Suprapubic skin (tissue), 4 donors: ENCODE measurements at places on chromosomes 7 and 10. TPM values are rescaled to one million over a fixed set of nuclear protein-coding genes. Genes with fewer than 3 reads are reported as not detected.
A peak's percentile ranks its signal among the peaks of the same experiment; 100 is the strongest.

DNA sequence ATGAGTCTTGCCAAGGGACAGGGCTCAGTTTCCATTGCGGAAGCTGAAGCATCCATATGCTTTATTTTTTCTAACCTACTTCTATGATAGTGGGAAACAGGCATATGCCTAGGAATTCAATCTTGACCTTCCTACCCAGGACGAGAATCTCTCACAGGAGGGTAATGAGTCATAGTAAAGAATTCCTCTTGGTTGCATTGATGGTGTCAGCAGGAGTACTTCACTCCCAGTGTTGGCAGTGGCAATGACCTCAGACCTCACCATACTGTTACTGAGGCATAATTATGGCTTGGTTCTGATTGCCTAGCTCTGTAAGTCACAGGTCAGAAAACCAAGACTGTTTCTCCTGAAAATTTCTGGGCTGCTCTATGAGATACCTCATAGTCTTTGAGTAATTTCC lies 552.9 kb downstream of the ARL4A start:
- no peaks in the 10 kb centered on the region for H3K4me1 ChIP-seq
- no peak overlapping the region for H3K4me3 ChIP-seq
- H3K27me3 ChIP-seq, result no peaks in the 10 kb centered on the region

GRCh38 chr7:102028206-102028826 lies 210.9 kb downstream of the CUX1 start:
- H3K4me1 ChIP-seq, result no peaks in the 10 kb centered on the region
- peaks cover 12% of the 10 kb centered on the region for H3K36me3 ChIP-seq

DNA sequence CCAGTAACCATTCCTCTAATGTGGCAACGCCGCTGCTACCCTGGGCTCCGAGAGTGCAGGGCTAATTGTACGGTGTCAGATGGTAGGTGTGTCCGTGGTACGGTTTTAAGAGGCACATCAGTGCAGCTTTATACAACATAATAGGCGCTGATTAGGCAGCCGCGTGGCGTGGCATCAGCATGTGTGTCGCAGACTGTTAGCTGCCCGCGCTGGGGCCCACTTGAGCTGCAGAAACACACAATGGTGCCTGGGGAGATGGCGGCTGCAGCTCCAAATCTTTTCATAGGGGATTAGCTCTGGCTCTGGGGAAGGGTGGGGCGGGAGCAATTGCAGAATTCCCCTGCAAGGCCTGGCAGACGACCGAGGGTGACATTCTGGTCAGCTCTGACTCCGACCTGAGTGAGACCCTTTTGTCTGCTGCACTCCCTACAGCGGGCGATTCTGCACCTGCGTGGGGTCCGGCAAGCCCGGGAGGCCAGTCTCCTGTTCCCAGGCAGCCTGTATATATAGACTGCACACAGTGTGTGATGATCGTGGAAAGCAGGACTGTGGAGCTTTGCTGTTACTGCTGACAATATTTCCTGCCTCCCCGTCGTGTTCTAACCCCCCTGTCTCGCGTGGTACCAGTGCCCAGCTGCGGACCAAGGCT lies 722.7 kb upstream of the CELF2 start:
- H3K27ac ChIP-seq, result no peak overlapping the region
- no peaks in the 10 kb centered on the region for H3K27me3 ChIP-seq
- no peaks in the 10 kb centered on the region for H3K36me3 ChIP-seq

GRCh38 chr7:8184221-8184620 lies 77.7 kb downstream of the ICA1 start:
- no peaks in the 10 kb centered on the region for H3K36me3 ChIP-seq
- H3K27me3 ChIP-seq, result no peaks in the 10 kb centered on the region
- H3K4me3 ChIP-seq, result no peak overlapping the region
- no peak for DNase-seq

DNA sequence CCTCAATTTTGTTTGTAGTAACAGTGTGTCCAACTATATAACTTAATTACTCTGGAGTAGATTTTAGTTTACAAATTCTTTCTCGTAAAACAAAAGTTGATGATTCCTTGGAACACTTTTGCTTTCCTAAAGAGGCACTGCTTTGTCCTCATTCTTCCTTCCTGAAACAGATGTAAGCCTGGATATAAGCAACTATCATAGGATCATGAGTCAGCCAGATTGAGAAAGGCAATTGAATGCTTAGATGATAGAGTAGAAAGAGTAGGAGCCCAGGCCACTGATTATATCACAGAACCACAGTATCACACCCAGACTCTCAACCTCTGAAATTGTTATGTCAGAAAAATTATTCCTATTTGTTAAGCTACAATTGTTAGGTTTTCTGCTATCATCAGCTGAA lies 69.9 kb downstream of the TMEM106B start:
- no peak for DNase-seq
- H3K36me3 ChIP-seq, result no peaks in the 10 kb centered on the region
- H3K27ac ChIP-seq, result no peak overlapping the region

GRCh38 chr7:43666938-43667337 lies 62.4 kb downstream of the COA1 start:
- H3K4me3 ChIP-seq, result no peak overlapping the region
- DNase-seq, result no peak
- H3K4me1 ChIP-seq, result peaks cover 4% of the 10 kb centered on the region
- no peak overlapping the region for H3K27ac ChIP-seq
- H3K36me3 ChIP-seq, result no peaks in the 10 kb centered on the region

DNA sequence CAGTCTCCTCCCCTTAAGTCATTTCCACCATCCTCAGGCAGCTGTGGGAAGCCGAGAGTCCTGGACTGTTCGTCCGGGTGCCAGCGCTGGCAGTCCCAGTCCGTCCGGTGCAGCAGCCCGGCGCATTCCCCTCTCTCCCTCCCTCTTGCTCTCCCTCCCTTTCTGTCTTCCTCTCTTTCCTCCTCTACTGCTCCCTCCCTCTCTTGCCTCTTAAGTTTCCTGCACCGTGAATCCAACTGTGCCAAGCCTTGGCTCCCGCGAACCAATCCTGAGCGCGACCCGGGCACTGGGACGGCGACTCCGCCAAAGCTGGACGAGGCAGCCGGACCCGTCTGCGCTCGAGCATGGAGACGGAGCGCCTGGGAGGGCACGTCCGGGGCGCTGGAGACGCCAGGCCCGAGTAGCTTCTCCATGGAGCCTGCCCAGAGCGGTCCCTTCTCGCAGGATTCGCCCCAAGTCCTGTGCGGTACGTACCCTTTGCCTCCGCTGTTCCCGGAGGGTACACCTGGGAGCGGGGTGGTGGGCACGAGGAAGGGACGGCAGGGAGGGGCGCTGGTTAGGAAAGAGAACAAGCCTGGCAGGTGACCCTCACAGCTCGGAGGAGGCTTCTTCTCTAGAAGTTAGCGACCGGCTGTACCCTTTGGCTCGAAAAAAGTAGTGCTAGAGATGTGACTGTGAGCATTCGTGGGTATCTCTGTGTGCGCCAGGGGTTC lies 1.0 kb downstream of the NXPH1 start:
- DNase-seq, result no peak
- no peaks in the 10 kb centered on the region for H3K36me3 ChIP-seq
- no peak overlapping the region for H3K4me3 ChIP-seq
- H3K27me3 ChIP-seq, result peaks cover 95% of the 10 kb centered on the region

DNA sequence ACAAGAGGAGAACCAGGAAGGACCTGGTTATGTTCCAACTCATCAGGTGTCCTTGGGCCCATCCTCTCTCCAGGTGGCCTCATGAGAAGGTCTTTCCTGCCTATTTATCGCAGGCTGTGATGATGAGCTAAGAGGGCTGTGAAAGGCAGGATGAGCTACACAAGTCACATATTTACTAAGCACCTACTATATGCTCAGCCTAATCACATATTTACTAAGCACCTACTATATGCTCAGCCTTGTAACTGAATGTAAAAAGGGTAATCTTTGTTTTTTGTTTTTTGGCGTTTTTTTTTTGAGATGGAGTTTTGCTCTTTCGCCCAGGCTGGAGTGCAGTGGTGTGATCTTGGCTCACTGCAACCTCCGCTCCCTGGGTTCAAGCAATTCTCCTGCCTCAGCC lies 44.2 kb upstream of the NPFFR1 start:
- H3K36me3 ChIP-seq, result no peaks in the 10 kb centered on the region
- no peak for DNase-seq

DNA sequence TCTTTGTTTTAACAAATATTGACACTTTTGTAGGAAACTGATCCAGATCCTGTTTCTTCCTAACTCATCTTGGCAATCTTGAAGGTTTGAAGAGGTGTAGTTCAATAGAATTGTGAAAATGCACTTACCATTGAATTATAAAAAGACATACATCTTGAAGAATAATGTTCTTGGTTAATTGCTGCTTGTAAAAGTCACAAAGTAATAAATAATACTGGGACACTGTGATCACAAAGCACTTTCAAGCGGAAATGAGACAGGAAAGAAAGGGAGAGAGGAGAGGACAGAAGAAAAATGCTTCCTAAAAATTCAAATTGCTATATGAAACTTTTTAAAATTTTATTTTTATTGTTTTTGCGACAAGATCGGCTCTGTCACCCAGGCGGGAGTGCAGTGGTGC lies 15.2 kb upstream of the NFE2L3 start:
- H3K36me3 ChIP-seq, result no peaks in the 10 kb centered on the region
- DNase-seq, result no peak
- H3K27ac ChIP-seq, result no peak overlapping the region
- no peaks in the 10 kb centered on the region for H3K27me3 ChIP-seq
- no peaks in the 10 kb centered on the region for H3K4me1 ChIP-seq

DNA sequence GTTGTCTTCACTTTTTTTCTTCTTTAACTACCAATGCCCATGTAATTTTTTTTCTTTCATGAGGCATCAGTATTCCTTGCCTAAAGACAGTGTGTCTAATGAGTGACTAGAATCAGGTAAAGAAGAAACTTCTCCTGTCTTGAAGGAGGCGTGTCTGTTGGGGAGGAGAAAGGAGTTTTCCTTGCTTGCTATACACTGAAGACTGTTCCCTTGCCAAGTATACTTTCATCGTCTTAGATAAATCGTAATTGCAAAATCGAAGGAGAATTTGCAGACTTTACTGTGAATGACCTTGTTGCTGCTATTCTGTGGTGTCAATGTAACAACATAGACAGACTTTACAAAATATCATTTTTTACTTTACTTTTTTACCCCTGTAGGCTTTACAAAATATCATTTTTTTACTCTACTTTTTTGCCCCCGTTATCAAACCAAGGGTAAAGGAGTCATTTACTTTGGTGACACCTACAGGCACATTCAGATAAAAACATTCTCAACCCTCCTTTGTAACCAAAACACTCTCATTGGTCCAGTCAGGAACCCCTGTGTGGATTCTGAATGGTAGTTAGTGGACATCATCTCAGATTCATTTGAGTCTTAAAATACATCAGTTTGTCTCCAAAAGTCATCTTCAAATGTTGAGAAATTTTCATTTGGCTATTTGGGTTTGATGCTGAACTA lies 232.4 kb downstream of the AHR start:
- no peak overlapping the region for H3K27ac ChIP-seq
- H3K27me3 ChIP-seq, result no peaks in the 10 kb centered on the region
- no peak overlapping the region for H3K4me3 ChIP-seq

DNA sequence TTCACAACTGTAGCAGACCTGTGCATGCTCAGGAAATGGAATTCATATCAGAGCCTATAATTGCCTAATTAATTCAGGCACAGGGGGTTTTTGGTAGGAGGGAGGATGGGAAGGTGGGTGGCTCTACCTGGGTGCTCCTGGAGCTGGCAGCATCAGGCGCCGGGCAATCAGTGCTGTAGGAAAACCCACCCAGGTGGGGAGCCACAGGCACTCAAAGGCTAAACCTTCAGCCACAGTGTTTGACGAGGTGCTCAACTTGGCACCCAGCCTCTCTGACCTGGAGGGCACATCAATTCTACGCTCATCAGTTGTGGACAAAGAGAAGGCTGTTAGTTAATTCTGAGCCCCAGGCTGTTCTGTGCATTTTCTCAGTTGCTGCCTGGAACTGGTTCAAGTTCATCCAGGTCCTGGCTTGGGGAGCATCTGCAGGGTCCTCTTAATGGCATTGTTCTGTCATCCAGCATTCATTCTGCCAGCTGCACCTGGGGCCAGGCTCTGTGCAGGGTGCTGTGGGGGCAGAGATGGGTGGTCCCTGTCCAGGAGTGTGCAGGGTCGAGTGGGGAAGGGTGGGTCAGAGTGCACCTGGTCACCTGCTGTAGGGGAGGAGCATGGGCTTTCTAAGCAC lies 54.1 kb upstream of the NPTX2 start:
- no peak for DNase-seq
- no peak overlapping the region for H3K27ac ChIP-seq
- H3K36me3 ChIP-seq, result no peaks in the 10 kb centered on the region
- H3K4me3 ChIP-seq, result no peak overlapping the region
- H3K4me1 ChIP-seq, result no peaks in the 10 kb centered on the region
- H3K27me3 ChIP-seq, result no peaks in the 10 kb centered on the region

GRCh38 chr7:103447073-103447960 lies 1.3 kb upstream of the SLC26A5 start:
- H3K27ac ChIP-seq, result no peak overlapping the region
- H3K36me3 ChIP-seq, result no peaks in the 10 kb centered on the region
- no peak overlapping the region for H3K4me3 ChIP-seq
- H3K4me1 ChIP-seq, result peaks cover 24% of the 10 kb centered on the region
- peaks cover 29% of the 10 kb centered on the region for H3K27me3 ChIP-seq

DNA sequence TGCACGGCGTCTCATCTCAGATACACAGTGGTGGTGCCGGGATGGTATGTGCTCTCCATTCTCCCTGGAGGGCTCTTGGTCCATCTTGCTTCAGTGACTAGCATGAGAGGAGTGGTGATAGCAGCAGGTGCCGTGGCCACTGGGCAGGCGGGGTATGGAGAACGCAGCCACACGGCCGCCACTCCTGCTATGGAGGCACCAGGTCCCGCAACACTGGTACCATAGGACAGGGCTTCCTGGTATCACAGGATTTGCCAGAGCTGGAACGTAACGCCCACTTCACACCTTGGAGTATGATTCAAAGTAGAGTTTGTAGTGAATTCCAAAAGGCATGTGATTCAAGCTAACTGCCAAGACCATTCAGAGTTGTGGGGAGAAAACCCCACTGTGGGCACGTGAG lies 284.1 kb downstream of the DPP6 start:
- no peaks in the 10 kb centered on the region for H3K36me3 ChIP-seq
- no peaks in the 10 kb centered on the region for H3K4me1 ChIP-seq
- H3K27ac ChIP-seq, result no peak overlapping the region
- no peak overlapping the region for H3K4me3 ChIP-seq
- no peak for DNase-seq

- no peak for DNase-seq
- no peak overlapping the region for H3K4me3 ChIP-seq
Observed at GRCh38 chr10:71831646-71832552, 19.2 kb downstream of the PSAP start.

DNA sequence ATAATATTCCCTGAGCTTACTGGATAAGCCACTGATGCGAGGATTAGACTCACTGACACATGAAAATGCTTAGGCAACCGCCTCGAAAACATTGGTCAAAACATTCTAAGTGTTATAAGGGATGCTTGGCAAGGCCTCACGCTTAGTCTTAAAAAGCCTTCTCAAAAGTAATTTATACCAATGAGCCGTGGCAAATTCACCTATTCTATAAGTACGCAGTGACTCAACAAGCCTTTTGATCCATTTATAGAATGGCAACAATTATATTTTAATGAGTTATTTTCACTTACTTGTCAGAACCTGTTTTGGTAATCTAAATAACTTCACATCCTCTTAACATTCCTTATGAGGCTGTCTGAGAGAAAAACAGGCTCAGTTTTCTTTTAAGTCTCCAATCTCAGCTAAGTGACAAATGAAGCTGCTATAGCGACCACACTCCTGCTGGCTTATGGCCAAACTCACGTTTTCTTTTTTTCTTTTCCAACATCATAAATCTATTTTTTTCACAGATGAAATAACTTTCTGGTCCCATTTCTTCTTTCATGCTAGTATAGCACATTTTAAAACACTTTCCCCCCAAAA lies 121.2 kb upstream of the AFAP1L2 start:
- H3K4me1 ChIP-seq, result peaks cover 63% of the 10 kb centered on the region
- H3K27ac ChIP-seq, result peak overlapping the region; percentile 91
- no peaks in the 10 kb centered on the region for H3K27me3 ChIP-seq
- no peaks in the 10 kb centered on the region for H3K36me3 ChIP-seq
- DNase-seq, result no peak

ABCC2 gene
- 4.4 TPM for total RNA-seq

GRID2IP gene
- total RNA-seq, result 0.16 TPM

BTBD16 gene
- 4.7 TPM for total RNA-seq

TWIST1 gene
- total RNA-seq, result 10.3 TPM

ARHGEF5 gene
- 109 TPM for total RNA-seq
